ENCODE measurements at places on chromosomes 3 and 15. TPM values are rescaled to one million over a fixed set of nuclear protein-coding genes. Genes with fewer than 3 reads are reported as not detected.

DNA sequence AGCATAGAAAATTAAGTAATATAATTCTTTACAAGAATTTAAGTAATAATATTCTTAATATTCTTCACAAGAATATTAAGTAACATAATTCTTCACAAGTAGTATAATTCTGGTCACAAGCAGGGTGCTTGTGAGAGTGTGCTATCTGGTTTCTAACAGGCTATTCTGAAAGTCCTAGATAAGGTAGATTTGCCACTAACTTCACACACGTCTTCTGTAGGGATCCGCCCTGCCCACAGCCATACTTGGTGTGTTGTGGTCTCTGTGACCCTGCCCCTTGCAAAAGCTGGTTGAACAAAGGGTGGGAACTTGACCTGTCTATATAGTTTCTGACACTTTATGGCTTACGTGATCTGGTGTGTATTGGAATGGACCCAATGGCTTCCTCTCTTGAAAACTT is 253.4 kb upstream of the MDFIC2 start:
- DNase-seq: no peak

- no peak for DNase-seq
These were observed 427.0 kb upstream of the RBMS3 start for GRCh38 chr3:28853830-28854229.

- DNase-seq: no peak
These were observed 29.8 kb downstream of the CCR3 start for GRCh38 chr3:46272028-46272451.

The FSTL1 gene
- 134 TPM for polyA plus RNA-seq

GRCh38 chr15:98843844-98844243 is 163.7 kb downstream of the PGPEP1L start:
- DNase-seq: no peak

The FBXL22 gene
- polyA plus RNA-seq: 19.5 TPM

DNA sequence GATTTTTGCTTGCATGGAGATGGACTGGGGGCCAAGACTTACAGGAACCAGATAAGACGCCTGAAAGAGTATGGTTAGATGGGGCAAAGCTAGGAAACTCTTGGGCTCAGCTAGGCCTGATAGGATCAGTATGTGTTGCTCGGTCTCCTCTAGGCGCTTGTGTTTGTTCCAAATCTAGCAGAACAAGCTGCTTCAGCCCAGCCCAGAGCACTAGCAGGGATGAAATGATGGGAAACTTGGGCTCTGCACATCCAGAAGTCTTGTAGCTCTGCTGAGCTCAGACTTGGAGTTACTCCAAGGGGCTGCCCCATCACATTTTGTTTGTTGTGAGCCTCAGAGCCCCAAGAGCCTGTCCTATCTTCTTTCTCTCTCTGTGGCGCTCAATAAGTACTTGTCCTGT is 34.7 kb downstream of the FOXL2 start:
- DNase-seq: no peak

- no peak for DNase-seq
These were observed 189.6 kb downstream of the GHSR start for GRCh38 chr3:172258624-172259023.

GRCh38 chr15:27089676-27090075 is 118.7 kb downstream of the GABRG3 start:
- no peak for DNase-seq

- DNase-seq: no peak
These were observed 225.6 kb upstream of the ATP11B start for GRCh38 chr3:182567700-182568099.

DNA sequence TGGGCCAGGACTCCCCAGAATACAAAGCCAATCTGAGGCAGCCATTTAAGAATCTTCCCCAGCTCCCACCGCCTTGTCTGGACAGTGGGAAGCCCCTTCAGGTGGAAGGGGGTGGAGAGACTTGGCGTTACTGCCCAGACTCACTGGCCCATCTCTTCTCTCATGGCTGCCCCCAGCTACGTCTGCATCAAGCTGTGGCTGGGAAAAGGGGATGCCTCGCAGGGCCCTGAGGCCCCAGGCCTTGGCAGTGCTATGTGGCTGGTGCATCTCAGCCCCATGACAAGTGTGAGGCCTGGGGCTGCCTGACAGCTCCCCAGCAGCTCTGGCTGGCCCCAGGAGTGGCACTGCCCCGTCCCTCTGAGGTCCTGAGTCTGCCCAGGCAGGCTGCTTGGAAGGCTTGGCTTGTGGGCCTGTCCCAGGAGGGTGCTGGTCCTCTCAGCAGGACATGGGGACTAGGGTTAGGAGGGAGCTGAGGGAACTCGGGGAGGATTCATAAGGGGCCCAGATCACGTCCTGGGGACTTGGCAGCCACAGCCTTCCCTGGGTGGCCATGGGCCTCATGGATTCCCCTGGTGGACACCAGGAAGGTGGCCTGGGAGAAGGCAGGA is 20.2 kb upstream of the SLC41A3 start:
- no peak for DNase-seq

DNA sequence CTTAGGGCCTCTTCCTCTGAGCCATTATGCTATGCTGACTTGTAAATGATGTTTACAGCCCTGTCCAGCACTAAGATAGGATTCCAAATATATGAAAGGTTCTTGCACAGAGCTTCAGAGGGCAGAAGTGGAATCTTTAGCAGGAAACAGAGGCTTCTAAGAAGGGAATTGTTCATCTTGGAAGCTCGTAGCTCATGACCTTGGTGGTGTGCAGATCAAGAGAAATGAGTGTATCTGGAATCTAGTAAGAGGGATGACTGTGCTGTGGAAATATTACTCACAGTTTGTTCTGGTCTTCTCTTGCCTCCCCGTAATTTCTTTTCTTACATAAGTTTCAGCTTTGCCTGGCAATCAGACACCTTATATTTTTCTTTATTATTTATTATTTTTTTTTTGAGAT is 175.8 kb downstream of the SPATA16 start:
- DNase-seq: no peak

The HTR3C gene
- polyA plus RNA-seq: not detected

DNA sequence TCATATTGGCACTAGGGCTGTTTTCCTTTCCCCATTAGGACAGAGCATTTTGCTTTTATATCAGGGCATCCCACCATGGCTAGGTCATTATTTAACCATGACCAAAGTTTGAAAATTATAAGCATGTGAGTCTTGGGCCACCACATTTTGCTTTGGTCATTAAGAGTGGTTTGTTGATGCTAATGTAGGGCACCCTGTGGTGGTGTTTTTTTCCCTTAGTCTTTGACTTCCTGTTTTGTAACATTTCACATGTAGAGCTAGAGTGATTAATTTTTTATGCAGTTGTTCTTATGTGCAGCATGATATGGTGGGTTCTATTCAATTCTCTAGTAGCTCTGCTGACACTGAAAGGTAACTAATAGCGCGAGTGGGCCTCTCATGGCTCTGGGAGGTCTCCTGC is 249.6 kb upstream of the ROBO1 start:
- DNase-seq: no peak

The BSN gene
- polyA plus RNA-seq: 0.38 TPM

DNA sequence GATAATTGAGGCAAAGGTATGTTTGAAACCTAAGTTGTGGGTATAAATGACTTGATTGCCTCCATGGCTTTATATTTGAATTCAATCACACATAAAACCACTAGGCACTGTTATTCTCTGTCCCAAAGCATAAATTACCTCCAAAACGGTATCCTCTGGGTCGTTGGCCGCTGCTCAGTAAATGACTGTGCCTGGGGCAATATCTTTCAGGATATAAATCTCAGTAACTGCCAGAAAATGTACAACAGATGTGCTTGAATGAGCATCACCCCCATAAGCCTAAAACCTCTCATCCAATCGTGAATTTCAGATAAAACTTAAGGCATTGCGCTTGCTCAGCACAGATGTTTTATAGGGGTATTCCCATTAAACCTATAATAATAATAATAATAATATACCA is 19.0 kb upstream of the C3orf49 start:
- no peak for DNase-seq

Data from right cardiac atrium (tissue), 5 donors.